Activated CD4-positive, alpha-beta T cell treated with anti-CD3 and anti-CD28 coated beads, Interleukin-10, Interleukin-2, amounts not matched to agents 100 ng/mL and 50 ng/mL, durations not matched to agents 16 hours and 8 hours (primary cell): ENCODE measurements at places on chromosomes 4 and X.

GRCh38 chr4:108301545-108302251 is 133.0 kb upstream of the LEF1 start:
- DNase-seq = no peak

DNA sequence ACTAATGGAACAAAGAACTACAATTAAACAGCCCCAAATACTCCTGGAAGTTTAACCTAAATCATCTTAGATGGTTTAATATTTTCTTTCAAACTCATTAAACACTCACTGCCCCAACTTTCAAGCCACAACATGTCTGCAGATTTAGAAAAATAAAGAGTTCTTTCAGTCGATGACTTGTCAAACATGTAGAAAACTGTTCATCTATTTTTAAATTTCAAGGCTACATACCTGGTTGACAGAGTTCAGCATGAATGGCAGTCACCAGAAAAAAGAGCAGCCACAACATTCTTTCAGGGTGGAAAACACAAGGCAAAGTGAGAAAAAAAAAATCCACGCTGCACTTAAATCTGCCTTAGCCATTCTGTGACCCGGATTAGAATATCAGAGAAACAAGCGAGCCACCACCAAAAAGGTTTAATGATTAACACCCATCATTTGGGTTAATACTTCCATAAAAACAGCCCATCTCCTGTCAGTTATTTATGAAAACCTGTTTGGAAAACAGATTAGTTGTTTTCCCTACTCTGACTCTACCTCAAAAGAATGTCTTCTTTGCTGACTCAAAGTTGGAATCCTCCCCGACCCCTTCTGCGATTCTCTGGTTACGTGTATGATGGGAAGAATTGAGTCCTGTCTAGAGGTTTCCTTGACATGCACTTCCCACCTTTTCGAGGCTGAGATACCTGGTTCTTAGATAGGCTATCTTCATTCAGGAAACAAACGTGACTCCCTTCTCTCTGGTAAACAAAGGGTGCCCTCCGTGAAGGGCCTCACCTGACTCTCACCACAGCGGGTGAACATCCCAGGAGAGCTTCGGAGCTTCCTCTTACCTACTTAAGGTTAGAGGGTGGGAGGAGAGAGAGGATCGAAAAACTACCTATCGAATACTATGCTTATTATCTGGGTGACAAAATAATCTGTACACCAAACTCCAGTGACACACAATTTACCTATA is at the start of gene CLTRN:
Gene CLTRN (minus strand): TSS at position 319 of the 958 bp plus-strand sequence. CDS start 30 bp downstream, at position 289.
- no peak for DNase-seq

DNA sequence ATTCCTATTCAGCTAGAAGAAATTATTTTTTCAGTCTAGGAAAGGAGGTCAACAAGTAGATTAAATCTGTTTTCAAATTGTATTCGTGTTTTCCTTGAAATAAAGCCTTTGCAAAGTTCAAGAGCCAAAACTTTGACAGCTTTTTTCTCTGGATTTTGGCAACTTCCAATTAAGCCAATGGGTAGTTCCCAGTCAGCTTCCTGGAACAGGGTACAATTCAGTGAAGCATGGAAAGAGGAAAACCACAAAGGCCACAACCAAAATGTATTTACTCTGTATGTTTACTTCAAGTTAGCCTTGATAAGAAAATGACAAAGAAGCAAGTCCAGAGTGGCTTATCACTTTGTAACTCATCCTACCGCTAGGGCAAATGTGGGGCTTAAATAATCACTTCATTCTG is 188.6 kb downstream of the COMMD8 start:
- DNase-seq = no peak

DNA sequence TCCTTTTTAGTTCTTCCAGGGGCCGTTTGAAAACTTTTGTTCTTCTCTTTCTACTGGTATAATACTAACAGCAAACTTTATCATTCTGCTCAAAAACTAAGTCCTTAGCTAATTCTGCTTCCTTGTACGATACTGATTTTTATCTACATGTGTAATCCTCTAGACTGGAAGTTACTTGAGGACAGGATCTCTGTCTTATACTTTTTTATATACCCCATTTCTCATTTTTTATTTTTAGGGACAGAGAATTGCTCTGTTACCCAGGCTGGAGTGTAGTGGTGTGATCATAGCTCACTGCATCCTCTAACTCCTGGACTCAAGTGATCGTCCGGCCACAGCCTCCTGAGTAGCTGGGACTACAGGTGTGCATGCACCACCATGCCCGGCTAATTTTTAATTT is 2.2 kb downstream of the COX7B start:
- DNase-seq = no peak

GRCh38 chrX:110987292-110987691 is 108.7 kb upstream of the PAK3 start:
- no peak for DNase-seq

DNA sequence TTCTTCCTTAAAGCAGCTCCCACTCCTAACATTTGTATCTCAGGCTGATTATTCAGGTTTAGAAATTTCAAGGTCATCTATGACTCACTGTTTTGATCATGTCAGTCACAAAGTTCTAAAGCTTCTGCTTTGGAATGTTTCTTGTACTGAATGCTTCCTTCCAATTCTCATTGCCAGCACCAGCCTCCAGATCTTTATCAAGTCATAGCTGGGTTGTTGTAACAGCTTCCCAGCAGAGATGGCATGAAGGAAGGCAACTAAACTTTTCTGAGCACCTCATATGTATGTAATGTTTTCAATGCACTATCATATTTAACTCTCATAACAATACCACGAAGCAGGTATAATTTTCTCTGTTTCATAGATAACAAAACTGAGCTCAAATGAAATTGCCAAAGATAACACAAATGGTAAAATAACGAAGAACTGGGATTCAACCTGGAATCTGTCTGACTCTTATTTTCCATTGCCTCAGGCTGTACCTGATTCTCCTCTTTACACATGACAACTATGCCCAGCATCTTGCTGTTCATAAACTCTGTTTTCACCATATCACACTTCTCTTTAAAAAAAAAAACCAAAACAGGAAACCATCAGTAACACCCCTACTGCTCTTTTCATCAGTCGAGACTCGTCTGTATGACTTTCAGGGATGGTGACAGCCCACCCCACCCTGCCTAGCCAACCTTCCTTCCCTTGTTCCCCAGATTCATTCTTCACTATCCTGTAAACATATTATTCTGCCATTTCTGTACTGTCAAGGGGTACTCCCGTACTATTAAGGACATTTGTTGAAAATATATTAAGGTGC is 13.4 kb downstream of the TRPC3 start:
- DNase-seq = no peak

- no peak for DNase-seq
These were observed 167.1 kb downstream of the AMELX start for GRCh38 chrX:11460347-11460746.

- DNase-seq = no peak
These were observed 200.9 kb upstream of the DIAPH2 start for GRCh38 chrX:96483647-96484160.

GRCh38 chr4:18975916-18976808 is 954.6 kb upstream of the LCORL start:
- no peak for DNase-seq

DNA sequence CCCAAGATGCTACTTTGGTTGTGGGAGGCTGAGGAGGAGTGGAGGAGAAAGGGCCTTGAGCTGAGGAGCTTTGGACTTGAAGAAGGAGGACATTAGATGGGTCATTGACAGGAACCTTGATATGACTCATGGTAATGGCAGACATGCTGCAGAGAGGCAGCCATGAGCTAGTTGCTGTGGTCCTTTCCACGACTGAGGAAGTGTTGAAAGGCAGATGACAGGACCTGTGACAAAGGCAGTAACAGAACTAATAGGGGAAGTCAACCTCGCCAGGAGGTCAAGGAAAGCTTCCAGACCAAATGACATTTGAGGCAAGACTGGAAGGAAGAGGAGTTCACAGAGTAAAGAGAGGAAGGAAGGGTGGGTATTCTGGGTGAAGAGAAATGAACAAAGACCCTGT is 7.6 kb upstream of the XPNPEP2 start:
- DNase-seq = no peak

DNA sequence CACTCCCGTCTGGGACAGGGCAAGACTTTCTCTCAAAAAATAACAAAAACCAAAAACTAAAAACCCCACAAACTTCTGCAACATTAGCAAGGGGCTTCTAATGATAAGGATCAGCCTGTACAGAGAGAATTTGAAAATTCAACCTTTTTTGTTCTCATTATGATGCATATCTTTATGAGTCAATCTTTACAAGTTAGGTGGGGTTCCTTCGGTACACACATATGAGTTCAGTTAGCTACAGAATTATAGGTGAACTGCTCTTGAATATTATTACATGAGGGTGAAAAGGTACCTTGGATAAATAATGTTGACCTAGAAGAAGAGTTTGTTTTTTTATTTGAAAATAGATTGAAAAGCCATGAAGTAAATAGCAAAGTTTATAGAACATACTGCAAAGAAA is 252.7 kb downstream of the UNC5C start:
- no peak for DNase-seq

DNA sequence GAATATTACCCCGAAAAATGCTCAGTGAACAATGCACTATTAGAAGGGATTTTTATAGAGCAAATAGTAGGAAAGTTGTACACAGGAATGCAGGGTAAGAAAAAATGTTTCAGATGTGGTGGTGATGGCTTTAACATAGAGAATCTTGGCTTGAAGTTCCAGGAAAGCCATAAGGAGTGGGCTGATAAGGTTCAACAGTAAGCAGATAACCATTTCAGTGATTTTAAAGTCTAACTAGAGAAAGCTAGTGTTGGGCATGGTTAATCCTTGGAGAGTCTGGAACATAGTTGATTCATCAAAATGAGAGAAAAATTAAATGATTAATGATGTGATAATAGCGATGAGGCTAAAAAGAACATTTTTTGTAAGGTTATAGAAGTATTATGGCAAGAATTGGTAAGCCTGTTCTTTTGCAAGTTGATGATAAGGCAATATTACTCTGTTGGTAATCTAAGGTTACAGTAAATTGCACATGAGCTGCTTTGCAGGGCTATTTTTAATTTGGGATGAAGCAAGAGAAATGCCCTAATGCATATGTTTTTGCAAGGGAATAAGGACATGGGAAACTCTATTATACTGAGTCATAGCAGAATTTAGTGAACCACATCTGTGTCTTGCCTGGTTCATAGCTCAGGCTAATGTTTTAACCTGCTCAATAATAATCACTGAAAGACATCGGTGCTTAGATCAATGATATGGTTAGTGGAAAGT is 44.3 kb downstream of the GALNTL6 start:
- DNase-seq = no peak

DNA sequence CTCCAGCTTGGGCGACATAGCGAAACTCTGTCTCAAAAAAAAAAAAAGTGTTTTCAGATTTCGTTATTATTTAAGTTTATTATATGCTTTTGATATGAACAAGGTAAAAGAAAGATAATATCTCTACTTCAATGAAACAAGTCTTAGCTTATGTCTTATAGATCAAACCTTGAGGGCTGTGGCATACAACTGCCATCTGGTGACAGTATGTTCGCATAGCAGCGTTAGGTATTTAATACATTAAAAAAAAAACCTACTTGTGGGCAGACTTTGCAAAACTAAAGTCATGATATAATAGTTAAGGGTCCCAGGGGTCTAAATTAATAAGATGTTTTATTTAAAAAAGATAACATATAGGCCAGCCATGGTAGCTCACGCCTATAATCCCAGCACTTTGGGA is 161.2 kb upstream of the AMOT start:
- DNase-seq = no peak

DNA sequence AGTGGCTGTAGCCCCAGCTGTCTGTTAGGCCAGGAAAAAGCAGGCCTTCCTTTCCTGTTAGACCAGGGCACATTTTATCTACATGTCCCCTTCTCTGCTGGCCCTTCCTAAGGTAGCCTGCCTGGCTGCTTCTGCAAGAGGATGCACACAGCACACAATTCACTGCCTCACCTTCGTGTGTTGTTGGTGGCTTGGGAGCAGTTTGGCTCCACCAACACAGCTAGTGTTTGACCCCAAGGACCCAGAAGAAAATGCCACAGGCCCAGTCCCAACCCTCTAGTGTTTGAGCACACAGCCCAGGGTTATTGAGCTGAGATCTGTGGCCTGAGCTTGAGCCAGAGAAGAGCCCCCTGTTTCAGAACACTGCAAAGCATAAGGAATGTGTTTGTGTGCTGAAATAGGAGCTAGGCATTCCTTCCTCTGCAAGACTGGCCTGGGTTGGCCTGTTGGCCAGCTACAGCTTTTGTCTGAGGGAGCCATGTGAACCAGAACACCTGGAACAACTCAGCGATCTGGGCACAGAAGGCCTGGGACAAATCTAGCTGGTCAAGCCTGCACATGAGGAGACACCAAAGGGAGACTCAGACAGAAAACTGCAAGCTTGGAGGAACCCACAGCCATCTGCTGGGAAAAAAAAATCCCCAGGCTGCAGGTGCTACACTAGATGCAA is 26.4 kb downstream of the MAGEE1 start:
- no peak for DNase-seq

- DNase-seq = no peak
These were observed 24.3 kb upstream of the PRDX4 start for GRCh38 chrX:23643020-23643419.

DNA sequence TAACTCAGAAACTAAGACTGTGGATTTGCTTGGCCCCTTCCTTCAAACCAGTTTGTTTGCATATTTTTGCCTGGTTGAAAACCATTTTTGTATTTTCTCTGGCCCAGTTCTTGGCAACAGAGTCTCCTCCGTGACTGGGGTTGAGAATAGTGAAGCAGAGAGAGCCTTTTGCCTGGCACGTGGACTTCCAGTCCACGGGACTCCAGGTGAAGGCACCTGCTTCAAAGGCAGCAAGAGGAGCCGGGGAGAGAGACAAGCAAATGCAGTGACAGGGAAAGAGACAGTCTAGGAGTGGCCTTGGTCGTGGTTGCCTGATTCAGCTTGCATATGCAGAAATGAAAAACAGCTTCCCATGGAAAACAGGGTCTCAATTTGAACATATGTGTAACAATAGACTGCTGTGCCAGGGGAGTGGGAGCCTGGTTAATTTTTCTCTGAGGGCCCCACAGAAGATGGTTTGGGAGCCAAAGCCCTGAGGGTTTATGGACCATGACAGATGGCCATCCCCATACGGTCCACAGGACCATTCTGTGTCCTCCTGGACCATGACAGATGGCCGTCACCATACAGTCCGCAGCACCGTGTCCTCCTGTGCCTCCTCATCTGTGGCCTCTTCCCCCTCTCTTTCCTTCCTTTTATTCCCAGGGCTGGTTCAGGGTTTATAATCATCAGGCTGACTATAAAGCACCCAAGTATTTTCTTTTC is 272.2 kb upstream of the RASGEF1B start:
- no peak for DNase-seq

DNA sequence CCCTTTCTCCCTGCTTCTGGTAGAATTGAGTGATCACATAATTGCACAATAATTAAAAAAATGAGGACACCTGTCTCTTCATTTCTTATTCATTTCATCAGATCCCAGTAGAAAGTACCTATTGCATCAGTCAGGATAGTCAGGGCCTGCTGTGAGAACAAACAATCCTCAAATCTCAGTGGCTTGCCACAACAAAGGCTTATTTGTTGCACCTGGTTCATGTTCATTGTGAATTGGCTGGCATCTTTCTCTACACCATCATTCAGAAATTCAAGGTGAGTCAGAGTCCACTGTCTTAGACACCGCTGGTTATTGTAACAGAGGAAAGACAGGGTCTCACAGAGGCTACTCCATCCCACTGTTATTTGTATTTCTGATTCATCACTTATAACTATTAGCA is 409.8 kb downstream of the STIM2 start:
- no peak for DNase-seq
